Stimulated activated CD8-positive, alpha-beta memory T cell treated with anti-CD3 and anti-CD28 coated beads, Interleukin-4, amount 100 ng/mL, for 24 hours (primary cell): ENCODE measurements at places on chromosomes 6 and 20.
A peak's percentile ranks its signal among the peaks of the same experiment; 100 is the strongest.

- DNase-seq, result no peak
These were observed 155.1 kb upstream of the MLIP start for GRCh38 chr6:53956068-53956711.

DNA sequence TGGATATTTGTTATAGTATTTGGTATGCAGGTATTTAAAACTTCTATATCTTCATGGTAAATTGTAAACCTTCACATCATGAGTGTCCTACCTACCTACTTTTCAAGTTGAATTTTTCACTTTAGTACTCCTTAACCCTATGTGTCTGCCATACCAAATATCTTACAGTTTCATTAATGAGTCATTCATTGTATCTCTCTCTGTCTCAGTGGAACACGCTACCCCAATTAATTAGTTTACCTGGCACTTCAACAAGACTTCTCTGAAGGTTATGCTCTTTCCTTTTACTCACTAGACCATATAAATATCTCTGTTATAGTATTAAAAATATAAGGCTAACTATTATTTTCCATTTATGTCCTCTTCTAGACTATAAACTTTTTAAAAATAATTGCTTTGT is 123.9 kb upstream of the GJE1 start:
- no peak for DNase-seq

DNA sequence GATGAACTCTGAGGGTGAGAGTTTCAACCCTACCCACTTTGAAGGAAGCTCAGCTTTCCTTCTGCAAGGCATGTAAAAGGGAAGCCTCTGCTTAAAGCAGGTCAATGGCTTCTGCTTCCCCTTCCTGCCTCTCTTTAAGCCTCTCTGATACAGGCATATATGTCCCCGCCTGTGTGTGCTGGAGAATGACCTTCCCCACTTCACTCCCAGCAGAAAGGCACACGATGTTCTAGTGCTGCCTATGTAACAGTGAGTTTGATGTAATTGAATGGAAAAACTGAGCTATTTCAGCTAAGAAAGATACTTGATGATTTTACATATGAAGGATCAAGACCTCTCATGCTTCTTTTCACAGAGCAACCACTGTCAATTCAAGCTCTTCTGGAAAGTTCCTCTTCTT is 632.2 kb downstream of the HACE1 start:
- no peak for DNase-seq

DNA sequence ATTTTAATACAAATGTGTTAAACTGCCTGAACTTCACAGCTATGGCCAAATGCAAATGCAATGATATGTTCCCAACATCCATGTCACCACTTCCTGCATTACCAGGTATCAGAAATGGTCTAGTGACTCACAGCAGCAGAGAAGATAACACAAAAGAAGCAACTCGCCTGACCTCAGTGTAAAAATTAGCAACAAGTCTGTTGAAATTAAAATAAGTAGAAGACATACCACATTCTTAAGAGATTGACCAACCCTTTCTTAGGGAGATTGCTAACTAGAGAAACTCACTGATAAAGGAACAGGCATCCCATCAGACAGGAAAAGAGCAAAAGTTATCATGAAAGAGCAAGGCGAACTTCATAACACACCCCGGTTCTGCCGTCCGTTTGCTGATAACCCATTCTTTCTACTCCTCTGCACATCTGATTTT is 45.1 kb downstream of the RNASET2 start:
- no peak for DNase-seq

- DNase-seq, result no peak
These were observed 203.3 kb upstream of the CST7 start for GRCh38 chr20:24745617-24746350.

GRCh38 chr6:64459411-64459944 is 823.9 kb downstream of the PHF3 start:
- DNase-seq, result no peak

- DNase-seq, result no peak
These were observed 17.8 kb upstream of the HMGN4 start for GRCh38 chr6:26520237-26520849.

DNA sequence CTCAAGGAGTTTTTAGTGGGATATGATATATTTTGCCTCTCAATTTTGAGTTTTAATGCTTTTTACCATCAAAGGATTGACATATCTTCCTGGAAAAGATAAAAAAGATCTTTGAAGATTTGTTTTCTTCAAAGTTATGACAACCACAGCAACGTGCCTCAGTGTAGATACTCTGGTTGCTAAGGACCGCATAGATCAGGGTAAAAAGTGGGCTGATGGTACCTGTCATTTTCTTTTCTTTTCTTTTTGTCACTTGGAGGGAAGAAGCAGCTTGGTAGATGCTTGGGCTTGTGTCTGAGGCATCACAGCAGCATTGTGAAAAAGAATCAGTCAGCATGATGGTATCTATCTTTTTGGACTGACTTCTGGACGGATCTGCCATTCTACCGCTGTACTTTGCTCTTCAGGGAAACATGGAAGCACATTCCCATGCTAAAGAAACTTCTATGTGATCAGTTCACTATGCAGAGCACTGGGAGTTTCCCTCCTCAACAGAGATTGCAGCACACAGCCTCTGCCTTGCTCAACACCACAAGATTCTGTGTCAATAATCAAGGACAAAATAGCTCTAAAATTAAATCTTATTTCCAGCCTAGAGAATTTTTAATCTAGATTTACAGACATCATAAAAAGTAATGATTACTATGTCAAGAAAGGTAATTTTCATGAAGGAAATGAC is 54.8 kb upstream of the SGK1 start:
- DNase-seq, result no peak

DNA sequence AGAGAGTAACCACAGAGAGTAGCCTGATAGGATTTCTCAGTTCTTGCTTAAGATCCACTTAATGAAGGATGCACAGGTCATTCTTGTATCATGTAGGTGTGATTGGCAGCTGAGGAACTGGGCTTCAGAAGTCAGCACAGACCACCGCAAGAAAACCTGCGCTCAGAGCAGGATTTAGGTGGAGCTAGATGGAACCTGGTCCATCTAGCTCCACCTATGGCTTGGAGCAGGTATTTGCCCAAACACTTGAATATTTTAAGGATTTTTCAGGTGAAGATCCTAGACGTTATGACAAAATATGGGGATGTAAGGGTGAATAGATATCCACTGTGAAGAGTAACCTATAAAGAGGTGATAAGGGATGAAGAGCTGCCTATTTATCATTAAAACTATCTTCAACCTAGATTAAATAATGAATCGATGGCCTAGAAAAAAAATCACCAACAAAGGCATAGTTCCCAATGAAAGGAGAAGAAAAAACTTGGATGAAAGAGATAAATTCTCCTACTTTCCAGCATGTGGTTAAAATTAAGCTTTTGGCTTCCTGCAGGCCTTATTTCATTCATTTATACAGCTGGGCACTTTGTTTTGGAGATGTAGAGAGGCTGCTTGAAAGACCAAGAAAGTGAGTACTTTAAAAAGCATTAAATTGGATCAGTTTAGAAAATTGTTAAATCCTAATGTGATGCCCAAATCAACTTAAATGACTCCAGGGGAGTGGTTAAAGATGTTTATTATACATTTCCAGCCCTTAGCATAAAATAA is 778.4 kb upstream of the GJE1 start:
- no peak for DNase-seq

- no peak for DNase-seq
These were observed 246.2 kb downstream of the FOXC1 start for GRCh38 chr6:1855890-1856289.

GRCh38 chr20:19384940-19385339 is 172.5 kb downstream of the SLC24A3 start:
- DNase-seq, result no peak

DNA sequence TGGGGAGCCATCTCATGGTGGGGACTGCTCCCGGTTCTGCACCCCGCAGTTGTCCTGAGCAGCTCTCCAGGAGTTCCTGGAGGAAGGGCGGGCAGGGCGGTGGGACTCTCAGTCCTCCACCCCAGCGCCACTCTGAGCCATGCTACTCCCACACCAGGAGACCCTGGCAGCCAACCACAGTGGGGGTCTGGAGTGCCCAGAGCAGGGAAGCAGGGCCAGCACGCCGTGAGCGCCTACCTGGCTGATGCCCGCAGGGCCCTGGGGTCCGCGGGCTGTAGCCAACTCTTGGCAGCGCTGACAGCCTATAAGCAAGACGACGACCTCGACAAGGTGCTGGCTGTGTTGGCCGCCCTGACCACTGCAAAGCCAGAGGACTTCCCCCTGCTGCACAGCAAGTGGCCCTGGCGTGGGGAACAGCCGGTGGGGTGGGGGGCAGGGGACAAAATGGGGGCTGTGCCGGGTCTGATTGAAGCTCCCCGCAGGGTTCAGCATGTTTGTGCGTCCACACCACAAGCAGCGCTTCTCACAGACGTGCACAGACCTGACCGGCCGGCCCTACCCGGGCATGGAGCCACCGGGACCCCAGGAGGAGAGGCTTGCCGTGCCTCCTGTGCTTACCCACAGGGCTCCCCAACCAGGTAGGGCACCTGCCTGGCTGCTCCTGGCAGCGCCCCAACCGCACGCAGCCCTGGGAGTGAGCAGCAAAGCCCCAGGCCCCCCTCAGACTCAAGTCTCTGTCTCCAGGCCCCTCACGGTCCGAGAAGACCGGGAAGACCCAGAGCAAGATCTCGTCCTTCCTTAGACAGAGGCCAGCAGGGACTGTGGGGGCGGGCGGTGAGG is 1.6 kb upstream of the TNFRSF6B start:
- no peak for DNase-seq

DNA sequence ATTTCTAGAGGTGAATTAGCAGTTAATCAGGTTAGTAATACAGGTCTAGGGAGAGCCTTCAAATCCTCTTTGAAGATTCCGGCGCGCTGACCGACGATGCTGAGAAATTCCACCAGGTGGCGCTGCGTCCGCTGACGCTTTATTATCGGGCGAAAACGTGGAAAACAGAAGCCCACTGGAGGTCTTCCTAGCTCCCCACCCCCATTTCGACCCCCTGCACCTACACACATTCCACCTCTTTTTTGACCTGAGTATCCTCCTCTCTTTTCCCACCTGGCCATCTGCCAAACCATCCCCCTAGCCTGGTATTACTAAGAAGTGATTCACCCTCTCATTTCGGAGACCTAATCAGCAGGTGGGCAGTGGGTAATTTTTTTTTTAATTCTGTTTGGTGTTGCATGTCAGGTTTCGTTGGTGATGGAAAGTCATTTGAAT is 65.4 kb upstream of the RIN2 start:
- DNase-seq, result peak; percentile 26

DNA sequence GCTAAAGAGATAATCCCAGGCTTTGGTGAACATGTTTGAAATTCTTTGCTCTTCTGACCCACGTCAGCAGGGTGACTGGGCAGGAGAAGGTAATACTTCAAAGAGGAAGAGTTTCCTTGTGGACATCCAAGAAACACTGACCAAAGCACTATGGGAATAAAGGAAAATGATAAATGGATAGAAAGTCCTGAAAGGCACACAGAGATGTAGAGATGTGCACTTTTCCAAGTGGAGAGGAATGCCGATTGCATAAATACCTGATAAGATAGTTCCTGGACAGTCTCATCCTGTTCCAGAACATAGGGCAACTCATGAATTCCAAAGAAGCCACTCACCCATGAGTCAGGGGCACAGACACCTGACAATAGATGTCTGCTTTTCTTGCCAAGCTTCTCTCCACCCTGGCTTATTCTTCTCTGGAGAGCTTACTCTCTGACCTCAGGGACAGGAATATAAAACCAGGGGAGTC is 191.3 kb upstream of the FOXA2 start:
- DNase-seq, result no peak

GRCh38 chr6:149233056-149233715 is 84.3 kb upstream of the TAB2 start:
- peak; percentile 15 for DNase-seq

DNA sequence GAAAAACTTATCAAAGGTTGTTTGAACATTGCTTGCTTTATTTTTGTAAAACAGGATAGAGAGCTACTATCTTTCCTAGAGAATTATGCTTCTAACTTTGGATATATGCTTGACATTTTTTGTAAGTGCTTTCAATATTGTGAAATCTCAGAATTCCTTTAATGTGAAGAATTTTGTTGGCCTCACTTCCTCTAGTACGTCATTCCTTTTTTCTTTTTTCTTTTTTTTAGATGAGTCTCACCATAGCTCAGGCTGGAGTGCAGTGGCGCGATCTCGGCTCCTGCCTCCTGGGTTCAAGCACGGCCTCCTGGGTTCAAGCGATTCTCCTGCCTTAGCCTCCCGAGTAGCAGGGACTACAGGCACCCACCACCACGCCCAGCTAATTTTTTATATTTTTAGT is 668.1 kb downstream of the RFPL4B start:
- DNase-seq, result no peak

DNA sequence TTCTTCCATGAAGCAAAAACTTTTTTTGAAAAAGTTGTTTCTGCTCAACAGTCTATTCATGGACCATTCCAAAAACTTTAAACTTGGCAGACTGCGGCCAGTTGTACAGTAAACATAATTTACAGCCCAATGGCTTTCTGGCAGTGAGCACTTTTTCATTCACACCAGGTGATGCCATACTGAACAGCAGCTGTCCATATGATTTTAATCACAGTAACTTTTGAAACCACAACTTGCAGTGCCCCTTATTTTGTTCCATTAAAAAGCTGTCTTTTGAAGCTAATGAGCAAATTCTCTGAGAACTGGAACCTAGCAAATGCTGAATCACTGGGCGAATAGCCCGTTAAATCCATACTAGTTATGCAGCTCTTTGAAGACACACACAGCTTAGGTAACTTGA is 576.6 kb downstream of the PTPRT start:
- no peak for DNase-seq

DNA sequence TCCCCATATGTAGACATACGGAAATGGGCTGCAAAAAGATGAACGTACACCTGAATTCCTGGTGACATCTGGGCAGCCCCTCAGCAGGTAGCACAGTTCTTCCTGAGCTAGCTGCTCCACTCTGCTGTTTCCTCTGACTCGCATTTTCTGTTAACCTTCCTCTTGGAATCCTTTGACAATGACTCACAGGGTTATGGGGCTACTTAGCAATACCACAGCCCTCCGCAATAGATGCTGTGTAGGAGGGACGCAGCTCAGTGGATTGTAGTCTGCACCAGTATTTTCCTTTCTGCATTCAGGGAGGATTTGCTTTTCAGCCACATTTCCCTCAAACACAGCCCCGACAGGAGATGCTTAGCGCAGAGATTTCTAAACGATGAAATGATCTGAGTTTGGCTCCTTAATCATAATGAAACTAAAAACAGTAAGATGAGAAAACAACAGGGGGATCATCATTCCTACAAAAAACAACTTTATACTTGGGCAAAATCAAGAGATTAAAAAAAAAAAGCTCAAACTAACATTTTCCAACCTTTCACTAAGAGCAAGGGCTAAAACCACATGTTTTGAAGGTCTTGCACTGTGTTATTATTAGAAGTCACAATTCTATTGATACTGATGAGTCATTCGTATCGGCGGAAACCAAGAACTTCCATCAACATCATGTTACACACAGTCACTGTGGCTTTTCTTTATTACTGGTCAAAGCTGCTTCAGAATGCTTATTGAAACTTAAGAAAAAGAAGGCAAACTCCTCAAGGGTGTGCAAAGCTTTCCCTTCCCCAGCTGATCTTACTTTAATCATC is 12.2 kb downstream of the BACH2 start:
- DNase-seq, result peak; percentile 30

GRCh38 chr6:37103169-37104039 is 66.5 kb upstream of the PIM1 start:
- DNase-seq, result no peak
